ENCODE measurements at places on chromosomes 3 and 15.
A peak's percentile ranks its signal among the peaks of the same experiment; 100 is the strongest.

DNA sequence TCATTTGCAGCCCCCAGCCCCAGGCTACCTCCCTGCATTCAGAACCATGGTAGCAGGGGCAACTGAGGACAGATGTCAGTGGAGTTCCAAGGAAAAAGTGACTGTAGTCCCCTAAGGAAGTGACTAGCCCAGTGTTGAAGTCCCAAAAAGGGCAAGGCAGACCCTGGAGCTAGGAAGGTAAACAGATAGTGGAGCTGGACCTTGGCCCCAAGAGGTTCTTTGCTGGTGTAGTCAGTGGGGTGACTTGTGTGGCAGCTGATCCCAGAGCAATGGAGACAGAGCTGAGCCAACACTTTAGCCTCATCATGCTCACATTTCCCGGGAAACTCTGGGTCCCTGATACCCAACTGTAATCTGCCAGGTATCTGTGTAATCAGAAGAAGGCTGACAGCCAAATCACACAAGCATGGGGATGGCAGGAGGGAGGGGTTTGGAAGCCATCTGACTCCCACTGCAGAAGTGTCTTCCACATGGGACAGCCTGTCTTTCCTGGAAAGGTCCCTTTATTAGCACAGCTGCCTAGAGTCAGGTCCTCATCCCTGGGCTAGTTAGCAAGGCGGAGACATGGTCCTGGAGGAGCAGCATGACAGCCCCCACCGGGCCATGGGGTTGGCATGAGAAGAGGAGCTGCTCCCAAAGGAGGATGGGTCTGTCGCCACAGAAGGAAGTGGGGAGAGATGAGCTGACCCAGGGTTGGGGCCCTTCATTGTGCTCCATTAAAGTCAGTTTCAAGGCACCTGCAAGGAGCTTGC is 39.8 kb downstream of the PXYLP1 start:
- DNase-seq, result no peak

- DNase-seq, result no peak
These were observed 72.2 kb downstream of the SLC7A14 start for GRCh38 chr3:170513642-170514041.

DNA sequence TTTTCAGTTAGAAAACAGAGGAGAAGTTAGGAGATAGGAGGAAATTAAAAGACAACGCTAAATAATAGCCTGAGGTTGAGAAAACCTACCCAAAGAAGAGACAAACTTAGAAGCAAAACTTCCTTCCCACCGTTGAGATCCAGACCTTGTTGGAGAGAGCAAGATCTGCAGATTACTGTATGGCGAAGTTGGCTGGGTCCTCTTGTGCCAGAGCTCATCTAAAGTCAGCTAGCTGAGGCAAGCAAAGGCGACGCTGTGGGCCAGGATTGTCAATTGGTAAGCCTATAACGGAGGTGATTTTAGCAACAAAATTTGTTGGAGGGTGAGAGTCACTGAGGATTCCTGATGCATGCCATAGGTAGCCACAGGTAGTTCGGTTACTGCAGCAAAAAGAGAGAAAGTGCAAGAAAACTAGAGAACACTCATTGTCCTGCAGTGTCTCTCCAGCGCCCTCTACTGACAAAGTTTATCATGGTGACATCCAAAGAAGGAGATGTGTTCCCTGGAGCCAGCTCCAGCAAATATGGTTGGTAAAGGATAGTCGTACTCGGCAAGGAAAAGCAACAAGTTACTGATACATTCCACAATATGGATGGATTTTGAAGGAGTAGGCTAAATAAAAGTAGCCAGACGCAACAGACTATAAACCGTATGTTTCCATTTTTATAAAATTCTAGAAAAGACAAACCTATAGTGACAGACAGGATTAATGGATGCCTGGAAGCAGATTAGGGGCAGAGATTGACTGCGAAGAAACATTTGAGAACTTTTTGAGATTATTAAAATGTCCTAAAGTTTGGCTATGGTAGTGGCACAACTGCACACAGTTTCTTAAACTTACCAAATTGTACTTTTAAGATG is 9.8 kb upstream of the OR5K4 start:
- peak; percentile 4 for DNase-seq

DNA sequence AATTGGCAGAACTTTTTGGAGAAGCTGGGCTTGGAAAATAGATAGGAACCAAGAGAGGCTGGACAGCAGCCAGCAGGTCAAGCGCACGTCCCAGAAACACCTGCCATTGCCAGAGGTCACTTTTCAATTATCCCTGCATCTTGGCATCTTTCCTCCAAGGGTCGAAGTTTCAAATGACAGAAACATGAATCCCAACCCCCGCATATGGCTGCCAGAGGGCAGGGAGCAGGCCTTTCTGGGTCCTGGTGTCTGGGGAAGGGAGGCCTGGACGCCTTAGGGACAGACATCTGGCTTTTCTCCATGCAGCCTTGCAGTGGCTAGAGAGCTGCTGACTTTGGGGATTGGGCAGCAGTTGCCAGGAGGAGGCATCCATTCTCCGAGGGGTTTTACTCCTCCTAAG is 164.5 kb upstream of the TPM1 start:
- DNase-seq, result no peak

DNA sequence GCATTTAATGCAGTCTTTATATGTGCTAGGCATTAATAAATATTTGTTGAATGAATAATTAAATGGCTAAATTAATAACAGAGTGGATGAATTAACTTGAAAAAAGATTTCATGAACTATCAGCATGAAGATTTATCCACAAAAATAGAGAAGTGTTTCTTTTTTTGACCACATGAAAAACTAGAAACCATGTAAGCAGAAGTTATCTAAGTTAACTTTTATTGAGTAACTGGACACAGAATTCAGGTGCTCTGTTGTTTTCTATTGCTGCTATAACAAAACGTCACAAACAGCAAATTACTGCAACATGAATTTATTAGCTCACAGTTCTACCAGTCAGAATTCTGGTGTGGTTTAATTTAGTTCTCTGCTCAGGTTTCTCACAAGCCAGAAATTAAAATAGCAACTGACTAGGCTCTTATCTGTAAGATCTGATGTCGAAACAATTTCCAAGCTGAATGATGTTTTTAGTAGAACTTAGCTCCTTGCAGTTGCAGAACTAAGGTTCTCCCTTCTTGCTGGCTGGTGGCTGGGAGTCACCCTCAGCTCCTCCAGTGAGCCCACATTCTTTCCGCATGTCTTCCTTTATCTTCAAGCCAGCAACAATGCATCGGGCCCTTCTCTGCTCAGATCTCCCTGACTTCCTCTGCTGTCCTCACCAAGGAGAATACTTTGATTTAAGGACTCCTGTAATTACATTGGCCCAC is 810.2 kb upstream of the ALCAM start:
- DNase-seq, result no peak

DNA sequence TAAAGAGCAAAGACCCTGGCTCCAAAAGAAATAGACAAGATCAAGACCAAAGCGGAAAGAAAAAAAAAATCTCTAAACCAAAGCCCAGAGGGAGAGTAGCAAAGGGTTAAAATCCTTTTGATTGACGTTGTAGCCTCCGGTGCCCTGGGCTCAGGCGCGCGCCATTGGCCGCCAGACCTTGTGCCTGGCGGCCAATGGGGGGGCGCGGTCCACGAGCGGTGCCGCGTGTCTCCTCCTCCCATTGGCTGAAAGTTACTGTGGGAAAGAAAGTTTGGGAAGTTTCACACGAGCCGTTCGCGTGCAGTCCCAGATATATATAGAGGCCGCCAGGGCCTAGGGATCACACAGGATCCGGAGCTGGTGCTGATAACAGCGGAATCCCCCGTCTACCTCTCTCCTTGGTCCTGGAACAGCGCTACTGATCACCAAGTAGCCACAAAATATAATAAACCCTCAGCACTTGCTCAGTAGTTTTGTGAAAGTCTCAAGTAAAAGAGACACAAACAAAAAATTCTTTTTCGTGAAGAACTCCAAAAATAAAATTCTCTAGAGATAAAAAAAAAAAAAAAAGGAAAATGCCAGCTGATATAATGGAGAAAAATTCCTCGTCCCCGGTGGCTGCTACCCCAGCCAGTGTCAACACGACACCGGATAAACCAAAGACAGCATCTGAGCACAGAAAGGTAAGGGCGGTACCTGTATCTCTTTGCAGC is at the start of gene HES1:
TSS of gene HES1 (plus strand) at position 343 of the 713 bp plus-strand sequence. CDS start at position 576, 233 bp downstream.
- DNase-seq, result peak; percentile 96

DNA sequence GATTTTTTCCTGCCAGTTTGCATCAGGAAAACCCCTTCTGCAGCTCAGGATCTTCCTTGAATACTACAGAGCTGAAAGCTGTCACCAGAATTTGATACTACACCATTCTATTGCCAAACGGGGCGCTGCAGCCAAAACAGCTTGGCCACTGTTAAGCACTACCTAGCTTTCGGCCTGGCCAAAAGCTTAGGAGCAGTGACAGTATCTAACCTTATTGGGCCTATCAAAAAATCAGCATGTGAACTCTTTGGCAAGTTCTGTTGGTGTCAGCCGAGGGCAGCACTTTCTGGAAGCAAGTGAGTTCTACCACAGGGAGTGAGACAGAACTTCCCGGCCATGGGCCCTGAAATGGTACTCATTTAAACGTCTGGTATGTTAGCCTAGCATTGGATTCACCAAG is 16.1 kb upstream of the GYG1 start:
- no peak for DNase-seq

GRCh38 chr3:71497971-71498444 is 85.5 kb downstream of the FOXP1 start:
- DNase-seq, result no peak

- peak; percentile 23 for DNase-seq
These were observed 62.5 kb downstream of the MYO5A start for GRCh38 chr15:52466134-52466701.

DNA sequence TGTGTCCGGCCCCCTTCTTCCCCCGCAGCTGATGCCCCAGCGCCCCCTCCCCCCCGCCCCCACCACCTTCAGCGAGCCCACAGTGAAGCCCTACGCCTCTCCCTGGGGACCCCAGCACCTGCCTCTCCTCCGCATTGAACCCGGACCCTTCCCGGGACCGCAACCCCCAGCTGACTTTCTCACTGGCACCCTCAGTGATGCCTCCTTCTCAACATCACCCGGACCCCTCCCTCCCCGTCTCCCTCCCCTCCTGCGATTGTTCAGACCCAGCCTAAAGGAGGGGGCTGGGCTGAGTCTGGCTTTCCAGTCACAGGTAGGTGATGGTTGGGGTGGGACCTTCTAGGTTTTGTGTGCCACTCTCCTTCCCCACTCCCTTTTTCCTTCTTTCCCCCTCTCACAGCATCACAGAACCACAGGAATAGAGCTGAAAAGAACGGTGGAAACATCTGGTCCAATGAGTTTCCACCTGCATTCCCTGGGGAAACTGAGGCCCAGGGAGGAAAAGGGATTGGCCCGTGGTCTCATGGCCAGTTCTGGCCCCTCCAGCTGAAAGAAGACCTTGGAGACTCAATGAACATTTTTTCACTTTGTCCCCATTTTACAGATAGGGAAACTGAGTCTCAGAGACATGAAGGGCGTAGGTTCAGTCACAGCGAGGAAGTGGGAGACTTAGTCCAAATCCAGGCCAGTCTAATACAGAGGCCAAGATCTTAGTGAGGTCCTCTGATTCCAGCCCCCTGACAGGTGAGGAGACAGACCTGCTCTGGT is 828 bp downstream of the CAND2 start:
- DNase-seq, result no peak

- DNase-seq, result no peak
These were observed 1.2 kb downstream of the SS18L2 start for GRCh38 chr3:42591811-42592210.

DNA sequence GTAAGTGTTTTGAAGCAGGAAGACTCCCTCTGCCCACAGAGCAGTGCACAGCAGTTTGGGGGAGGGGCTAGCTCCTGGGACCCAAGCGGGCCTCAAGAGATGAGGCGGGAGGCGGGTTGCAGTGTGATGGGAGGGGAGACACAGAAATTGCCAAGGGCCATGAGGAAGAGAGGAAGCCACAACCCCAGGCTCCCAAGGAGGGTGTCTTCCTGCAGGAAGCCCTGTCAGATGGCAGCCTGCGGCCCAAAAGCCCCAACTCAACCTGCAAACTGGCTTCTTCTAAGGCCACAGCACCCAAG is 7.3 kb upstream of the ISLR2 start:
- no peak for DNase-seq

DNA sequence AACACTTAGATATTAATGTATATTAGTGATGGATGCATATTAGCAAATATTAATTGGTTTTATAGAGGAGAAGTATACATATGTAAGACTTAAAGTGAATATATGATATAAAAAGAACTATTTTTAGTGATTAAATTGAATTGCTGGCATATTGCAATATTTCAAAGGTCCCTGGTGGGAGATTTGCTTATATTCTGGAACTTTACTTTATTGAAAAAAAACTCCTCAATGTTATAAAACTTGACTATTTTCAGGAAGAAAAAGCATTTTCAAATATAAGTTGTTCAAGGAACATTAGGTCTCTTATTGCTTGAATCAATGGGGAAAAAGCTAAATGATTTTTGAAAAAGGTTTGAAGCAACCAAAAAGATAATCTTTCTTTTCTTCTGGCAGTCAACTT is 21.4 kb upstream of the OTOL1 start:
- DNase-seq, result peak; percentile 15

DNA sequence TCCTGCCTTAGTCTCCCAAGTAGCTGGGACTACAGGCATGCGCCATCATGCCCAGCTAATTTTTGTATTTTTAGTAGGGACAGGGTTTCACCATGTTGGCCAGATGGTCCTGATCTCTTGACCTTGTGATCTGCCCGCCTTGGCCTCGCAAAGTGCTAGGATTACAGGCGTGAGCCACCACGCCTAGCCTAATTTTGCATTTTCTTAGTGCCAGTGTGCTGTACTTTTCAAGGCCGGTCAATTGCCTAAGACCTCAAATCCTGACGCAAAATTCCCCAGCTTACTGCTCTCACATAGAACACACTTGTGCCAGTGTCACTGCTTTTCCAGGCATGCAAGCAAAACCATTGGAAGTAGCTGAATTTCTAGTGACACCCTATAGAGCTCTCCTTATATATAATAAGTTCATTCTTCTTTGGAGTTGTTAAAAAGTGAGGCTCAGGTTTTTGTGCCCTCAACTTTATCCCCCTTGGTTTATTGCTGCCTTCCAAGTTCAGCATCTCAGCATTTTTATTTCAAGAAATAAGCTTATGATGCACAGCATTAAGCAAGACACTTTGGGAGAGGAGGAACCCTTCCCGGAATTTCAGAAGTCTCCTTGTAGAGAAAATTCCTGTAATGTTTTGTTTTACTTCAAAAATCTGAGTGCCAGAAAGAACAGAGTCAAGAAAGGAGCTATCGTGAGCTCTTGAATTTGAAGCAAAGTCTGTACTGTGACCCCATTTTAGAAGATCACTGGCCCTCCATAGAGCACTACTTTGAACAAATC is 93.2 kb downstream of the FILIP1L start:
- DNase-seq, result no peak

GRCh38 chr3:17021614-17022013 is 136.9 kb downstream of the PLCL2 start:
- no peak for DNase-seq

GRCh38 chr3:45786801-45787495 is 9.4 kb downstream of the SLC6A20 start:
- DNase-seq, result no peak

DNA sequence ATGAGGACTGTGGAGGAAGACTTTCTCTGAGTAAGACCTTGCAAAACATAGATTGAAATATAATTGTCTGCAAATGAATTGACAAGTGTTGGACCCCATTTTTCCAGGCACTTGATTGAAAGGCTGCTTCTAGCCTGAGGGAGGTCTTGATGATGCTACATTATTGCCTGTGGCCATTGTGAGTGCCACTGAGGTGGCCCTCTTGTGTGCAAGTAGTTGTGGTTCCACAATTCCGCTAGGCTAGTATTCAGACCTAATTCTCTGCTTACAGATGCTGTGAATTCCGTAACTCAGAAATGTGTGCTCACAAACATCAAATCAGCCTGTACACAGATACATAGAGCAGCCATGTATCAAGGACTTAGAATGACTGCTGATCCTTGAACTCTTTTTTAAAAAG is 34.7 kb downstream of the FNDC3B start:
- DNase-seq, result no peak

Measured in muscle of arm (tissue), 14 donors.